Memory B cell (primary cell): ENCODE measurements at places on chromosomes 4 and X.

GRCh38 chr4:164949448-164950143, 27.9 kb downstream of the TRIM61 start:
- H3K27me3 ChIP-seq: peaks cover 14% of the 10 kb centered on the region
- no peak overlapping the region for H3K27ac ChIP-seq
- no peak overlapping the region for H3K4me3 ChIP-seq
- no peaks in the 10 kb centered on the region for H3K36me3 ChIP-seq
- no peaks in the 10 kb centered on the region for H3K4me1 ChIP-seq

DNA sequence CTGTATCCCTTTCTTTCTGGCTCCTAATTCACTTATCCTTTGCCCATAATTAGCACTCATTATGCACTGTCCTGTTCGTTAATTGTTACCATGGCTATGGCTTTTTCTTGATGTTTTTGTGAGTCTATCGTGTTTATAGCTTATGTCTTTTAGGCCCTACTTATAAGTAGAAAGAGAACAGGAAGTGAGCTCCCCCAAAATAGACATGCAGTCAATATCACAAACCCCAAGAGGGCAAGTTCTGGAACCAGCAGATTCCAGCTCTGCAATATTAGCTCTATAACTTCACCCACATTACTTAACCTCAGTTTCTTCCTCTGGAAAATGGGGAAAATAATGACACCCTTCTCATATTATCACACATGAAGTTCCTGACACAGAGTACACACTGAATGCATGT, 7.4 kb upstream of the HS3ST1 start:
- no peaks in the 10 kb centered on the region for H3K27me3 ChIP-seq
- H3K36me3 ChIP-seq: peaks cover 5% of the 10 kb centered on the region
- H3K4me1 ChIP-seq: peaks cover 43% of the 10 kb centered on the region
- no peak for DNase-seq
- H3K27ac ChIP-seq: peak overlapping the region; percentile 71
- peak overlapping the region; percentile 36 for H3K4me3 ChIP-seq

- H3K4me3 ChIP-seq: no peak overlapping the region
- H3K4me1 ChIP-seq: no peaks in the 10 kb centered on the region
- no peak overlapping the region for H3K27ac ChIP-seq
- DNase-seq: no peak
- H3K36me3 ChIP-seq: no peaks in the 10 kb centered on the region
Observed at GRCh38 chr4:29336861-29337260, 1383.3 kb upstream of the PCDH7 start.

DNA sequence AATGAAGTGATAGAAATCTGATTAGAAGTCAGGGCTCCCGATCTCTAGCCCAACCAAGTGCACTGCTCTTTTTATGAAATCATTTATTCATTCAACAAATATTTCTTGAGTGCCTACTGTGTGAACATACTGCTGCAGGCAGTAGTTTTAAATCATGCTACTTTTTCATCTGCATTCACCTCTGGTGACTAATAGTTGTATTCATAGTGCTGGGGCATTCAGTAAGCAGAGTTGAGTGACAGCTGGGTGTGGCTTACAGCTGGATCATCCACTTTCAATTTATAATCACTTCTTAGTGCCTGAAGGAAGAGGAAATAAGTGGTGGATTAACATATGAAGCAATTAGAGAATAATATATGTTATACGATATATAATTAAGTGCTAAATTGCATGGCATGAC, 94.1 kb upstream of the HPRT1 start:
- no peaks in the 10 kb centered on the region for H3K36me3 ChIP-seq
- no peaks in the 10 kb centered on the region for H3K27me3 ChIP-seq
- no peak for DNase-seq
- peaks cover 12% of the 10 kb centered on the region for H3K4me1 ChIP-seq
- no peak overlapping the region for H3K4me3 ChIP-seq
- no peak overlapping the region for H3K27ac ChIP-seq

DNA sequence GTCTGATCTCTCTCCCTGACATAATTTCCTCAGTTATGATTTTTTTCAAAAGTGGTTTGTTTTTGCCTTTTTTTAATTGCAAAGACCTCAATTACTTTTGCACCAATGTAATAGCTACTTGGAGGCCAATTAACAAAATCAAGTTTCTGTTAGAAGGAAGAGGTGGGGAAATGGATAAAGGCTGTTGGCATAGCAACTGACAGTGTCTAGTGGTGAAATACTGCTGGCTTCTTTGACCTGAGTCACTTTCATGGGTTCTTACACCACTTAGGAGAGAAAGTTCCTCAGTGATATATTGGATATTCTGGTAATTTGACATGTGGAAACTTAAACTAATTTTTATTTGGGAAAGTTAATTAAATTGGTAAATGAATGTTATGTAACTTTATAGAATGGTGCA, 26.5 kb upstream of the ATP8A1 start:
- H3K27ac ChIP-seq: no peak overlapping the region
- no peaks in the 10 kb centered on the region for H3K36me3 ChIP-seq
- peaks cover 2% of the 10 kb centered on the region for H3K27me3 ChIP-seq
- no peak overlapping the region for H3K4me3 ChIP-seq

DNA sequence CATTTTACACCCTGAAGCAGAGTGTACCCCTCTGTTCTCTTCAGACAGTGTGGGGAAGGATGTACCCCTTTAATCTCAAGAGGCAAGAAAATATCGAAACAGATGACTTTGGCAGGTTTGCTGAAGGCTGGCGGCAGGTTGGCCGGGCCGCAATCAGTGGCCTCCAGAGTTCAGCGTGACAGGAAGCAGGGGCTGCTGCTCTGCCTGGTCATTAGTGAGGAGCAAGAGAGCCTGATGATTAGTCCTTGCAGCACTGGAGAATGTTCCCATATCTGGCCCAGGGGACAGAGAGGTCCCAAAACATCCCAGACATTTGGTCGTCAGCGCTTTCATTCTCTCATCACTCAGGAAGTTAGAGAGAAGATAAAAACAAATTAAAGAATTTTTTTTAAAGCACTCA, 352.8 kb downstream of the SPRY1 start:
- H3K4me1 ChIP-seq: no peaks in the 10 kb centered on the region
- no peaks in the 10 kb centered on the region for H3K36me3 ChIP-seq
- no peak overlapping the region for H3K27ac ChIP-seq
- peaks cover 5% of the 10 kb centered on the region for H3K27me3 ChIP-seq
- no peak for DNase-seq

- H3K4me3 ChIP-seq: no peak overlapping the region
- H3K27ac ChIP-seq: no peak overlapping the region
- H3K27me3 ChIP-seq: no peaks in the 10 kb centered on the region
- H3K36me3 ChIP-seq: no peaks in the 10 kb centered on the region
Observed at GRCh38 chr4:107389965-107390364, 330.1 kb downstream of the PAPSS1 start.

GRCh38 chr4:165288639-165289422, 38.6 kb upstream of the MSMO1 start:
- H3K4me1 ChIP-seq: peaks cover 32% of the 10 kb centered on the region
- peaks cover 9% of the 10 kb centered on the region for H3K36me3 ChIP-seq
- H3K27ac ChIP-seq: no peak overlapping the region
- no peak for DNase-seq

DNA sequence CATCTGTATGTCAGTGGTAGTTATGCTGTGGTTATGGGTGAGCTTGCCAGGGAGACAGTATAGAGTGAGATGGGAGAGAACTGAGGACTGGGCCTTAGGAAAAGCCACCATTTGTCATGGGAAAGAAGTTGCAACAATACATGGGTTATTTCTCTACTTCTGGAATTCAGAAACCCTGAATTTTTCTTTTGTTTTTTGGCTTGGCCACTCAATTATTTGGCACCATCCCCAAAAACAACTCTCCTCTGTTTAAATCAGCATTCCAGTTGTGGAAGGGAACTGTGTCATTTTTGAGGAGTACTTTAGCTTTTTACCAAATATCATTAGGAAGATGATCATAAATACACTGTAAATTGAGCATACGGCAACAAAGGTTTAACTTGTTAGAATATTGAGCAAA, 41.1 kb upstream of the ACSL4 start:
- no peaks in the 10 kb centered on the region for H3K27me3 ChIP-seq
- H3K36me3 ChIP-seq: no peaks in the 10 kb centered on the region
- H3K4me1 ChIP-seq: no peaks in the 10 kb centered on the region
- no peak for DNase-seq

- H3K36me3 ChIP-seq: no peaks in the 10 kb centered on the region
- peaks cover 6% of the 10 kb centered on the region for H3K27me3 ChIP-seq
- no peak overlapping the region for H3K4me3 ChIP-seq
- H3K27ac ChIP-seq: no peak overlapping the region
Observed at GRCh38 chr4:118981839-118982381, 93.3 kb downstream of the SYNPO2 start.

DNA sequence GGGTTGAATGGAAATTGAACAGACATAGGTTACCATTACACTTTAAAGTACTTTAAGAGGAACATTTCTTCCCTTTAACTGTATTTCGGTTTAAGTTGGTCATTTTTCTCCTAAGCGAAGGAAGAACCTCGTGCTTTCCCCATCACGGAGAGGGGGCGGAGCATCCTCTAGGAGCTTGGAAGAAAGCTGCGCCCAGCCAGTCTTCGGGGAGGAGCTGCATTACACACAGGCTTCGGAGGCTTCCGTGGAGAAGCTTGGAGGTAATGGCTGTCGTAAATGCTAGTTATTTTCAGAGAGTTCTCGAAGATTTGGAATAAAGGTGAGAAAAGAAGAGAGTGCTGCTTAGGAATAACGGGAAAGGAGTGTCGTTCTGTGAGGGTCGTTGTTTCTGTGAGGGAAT, at the start of gene PWWP3B:
Gene PWWP3B, plus strand, starts transcription at position 199 of the 400 bp plus-strand sequence. CDS start 37,128 bp downstream, outside the sequence.
- no peaks in the 10 kb centered on the region for H3K27me3 ChIP-seq
- no peak within 1 kb of the TSS for H3K27ac ChIP-seq
- no peak within 1 kb of the TSS for H3K4me3 ChIP-seq
- DNase-seq: no peak

DNA sequence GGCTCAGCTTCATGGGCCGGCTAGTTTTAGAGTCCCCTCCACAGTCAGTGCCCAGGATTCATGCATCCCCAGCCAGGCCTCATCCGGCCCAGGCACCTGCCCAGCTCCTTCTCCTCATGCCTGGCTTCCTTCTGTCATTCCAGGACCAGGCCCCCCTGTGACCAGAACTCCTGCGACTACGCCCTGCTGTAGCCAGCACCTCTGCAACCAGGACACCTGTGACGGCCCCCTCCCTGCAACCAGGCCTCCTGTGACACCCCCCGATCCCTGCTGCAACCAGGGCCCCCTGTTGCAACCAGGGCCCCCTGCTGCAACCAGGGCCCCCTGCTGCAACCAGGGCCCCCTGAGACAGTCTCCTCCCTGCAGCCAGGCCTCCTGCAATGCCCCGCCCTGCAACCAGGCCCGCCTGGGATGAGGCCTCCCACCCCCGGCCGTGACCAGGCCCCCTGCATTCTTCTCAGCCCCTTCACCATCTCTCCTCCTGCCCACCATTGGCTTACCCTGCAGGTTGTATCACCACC, 46.8 kb downstream of the HTRA3 start:
- H3K27me3 ChIP-seq: peaks cover 6% of the 10 kb centered on the region
- no peak overlapping the region for H3K27ac ChIP-seq
- no peaks in the 10 kb centered on the region for H3K36me3 ChIP-seq
- no peak for DNase-seq
- H3K4me1 ChIP-seq: peaks cover 2% of the 10 kb centered on the region
